AG08395 (cell line): ENCODE measurements at places on chromosomes 2 and 18.
A peak's percentile ranks its signal among the peaks of the same experiment; 100 is the strongest.

- no peak for DNase-seq
These were observed 109.5 kb downstream of the DYNAP start for GRCh38 chr18:54700580-54700979.

- DNase-seq, result no peak
These were observed 35.6 kb downstream of the HK2 start for GRCh38 chr2:74869517-74869916.

DNA sequence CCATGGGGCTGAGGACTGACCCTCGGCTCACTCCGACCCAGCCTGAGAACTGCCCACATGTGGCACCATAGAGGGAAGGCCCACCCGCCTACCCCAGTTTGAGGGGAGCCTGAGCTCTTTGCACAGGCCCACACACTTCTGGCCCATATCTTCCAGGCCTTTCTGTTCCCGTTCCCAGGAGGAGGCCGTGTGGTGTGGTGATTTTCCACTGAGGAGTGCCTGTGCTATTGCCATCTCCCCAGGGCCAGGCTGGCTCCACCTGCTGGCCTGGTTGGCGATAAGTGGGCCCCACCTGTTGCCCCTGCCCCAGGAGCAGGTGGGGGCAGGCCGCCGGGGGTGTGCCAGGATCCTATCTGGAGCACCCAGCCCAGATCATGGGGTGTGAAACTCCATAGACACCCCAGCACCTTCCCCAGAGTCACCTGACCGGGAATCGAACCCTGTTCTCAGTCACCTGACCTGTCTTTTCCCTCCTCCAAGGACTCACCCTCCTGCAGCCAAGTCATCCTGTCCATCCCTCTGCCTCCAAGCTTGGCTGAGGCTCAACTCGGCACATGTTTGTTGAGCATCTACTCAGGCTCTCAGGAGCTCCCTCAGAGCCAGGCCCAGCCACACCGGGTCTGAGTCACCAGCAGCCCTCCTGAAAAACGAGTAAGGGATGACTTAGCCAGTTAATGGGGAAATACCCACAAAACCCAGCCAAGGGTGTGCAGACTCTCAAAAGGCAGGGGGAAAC lies 120.1 kb downstream of the CYP26B1 start:
- DNase-seq, result peak; percentile 15

DNA sequence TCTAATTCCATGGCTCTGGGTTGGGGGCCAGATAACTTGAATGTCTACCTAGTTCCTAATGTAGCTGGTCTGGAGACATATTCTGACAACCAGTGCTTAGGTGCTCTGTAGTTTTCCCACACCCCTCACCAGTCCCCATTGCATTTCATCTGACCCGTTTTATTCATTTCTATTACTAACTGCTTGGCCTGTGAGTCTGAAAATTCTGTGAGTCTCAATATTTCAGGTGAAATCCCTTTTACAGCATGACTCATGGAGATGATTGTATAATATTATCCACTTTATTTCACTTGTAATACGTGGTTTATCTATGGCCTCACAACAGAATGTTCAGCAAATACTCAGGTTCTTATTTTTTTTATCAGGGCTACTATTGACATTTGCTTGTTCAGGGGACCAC lies 103.7 kb upstream of the UGP2 start:
- no peak for DNase-seq

GRCh38 chr18:36329684-36330434 lies 32.3 kb downstream of the FHOD3 start:
- DNase-seq, result no peak

DNA sequence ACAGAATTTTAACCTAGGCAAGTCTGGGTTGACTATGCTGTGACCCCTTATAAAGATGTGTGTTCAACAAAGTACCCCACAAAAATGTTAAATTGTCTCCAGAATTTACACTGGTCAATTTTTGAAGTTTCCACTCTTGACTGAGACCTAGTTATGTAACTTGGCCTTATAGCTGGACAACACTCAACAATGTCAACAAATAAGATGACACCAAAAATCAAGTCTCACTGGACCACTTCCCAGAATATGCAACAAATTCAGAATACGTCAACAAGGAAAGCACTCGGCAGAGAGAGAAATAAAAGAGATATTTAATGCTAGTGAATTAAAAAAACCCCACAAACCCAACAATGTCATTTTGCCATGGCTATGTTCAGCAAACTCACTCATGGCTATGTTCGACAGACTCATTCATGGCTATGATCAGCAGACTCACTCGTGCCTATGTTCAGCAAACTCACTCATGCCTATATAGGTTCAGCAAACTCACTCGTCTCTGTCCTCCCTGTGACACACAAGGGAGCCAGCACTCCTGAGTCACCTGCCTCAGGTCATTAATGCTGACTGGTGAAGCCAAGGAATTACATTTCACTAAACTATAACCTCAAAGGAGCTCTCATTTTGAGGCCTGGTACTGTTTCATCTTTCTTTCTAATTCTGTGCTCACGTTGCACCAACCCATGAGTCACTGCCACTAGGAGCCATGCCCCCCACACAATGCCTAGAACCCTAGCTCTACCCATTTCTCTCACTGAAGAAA lies 72.7 kb downstream of the PTPN2 start:
- DNase-seq, result no peak

- DNase-seq, result peak; percentile 26
These were observed 1604.8 kb upstream of the ZEB2 start for GRCh38 chr2:146124741-146125140.
